Bronchus fibroblast of lung (primary cell): ENCODE measurements at places on chromosomes 1 and 21. TPM values are rescaled to one million over a fixed set of nuclear protein-coding genes. Genes with fewer than 3 reads are reported as not detected.

Gene UBIAD1
- total RNA-seq: 11.6 TPM in 2 replicates

Gene RGS8
- not detected in 2 replicates for total RNA-seq

Gene RPTN
- not detected in 2 replicates for total RNA-seq

Gene ASCL5
- under 0.01 TPM in 1 of 2 replicates, not detected in the other for total RNA-seq

Gene LCE1C
- not detected in 2 replicates for total RNA-seq

Gene HTR6
- not detected in 2 replicates for total RNA-seq

Gene SLAMF9
- total RNA-seq: not detected in 2 replicates

Gene ST6GALNAC3
- 1.5 and 3.6 TPM in 2 replicates for total RNA-seq

Gene SUSD4
- total RNA-seq: under 0.01 and 1.2 TPM in 2 replicates

Gene LYPLA2
- 53.7 and 57.2 TPM in 2 replicates for total RNA-seq

Gene LDLRAD1
- total RNA-seq: not detected in 2 replicates

Gene LENEP
- total RNA-seq: not detected in 2 replicates

Gene KIAA0040
- under 0.01 and 0.15 TPM in 2 replicates for total RNA-seq

Gene RHEX
- not detected in 2 replicates for total RNA-seq

Gene TAS1R1
- total RNA-seq: 0.15 and 0.17 TPM in 2 replicates

Gene DR1
- total RNA-seq: 34.0 and 37.8 TPM in 2 replicates

Gene TFF2
- total RNA-seq: not detected in 2 replicates

Gene TFF1
- not detected in 2 replicates for total RNA-seq

Gene PAPPA2
- total RNA-seq: 0.17 and 0.30 TPM in 2 replicates

Gene RHCE
- 0.15 and 0.50 TPM in 2 replicates for total RNA-seq

Gene GUCA2B
- total RNA-seq: not detected in 2 replicates

Gene CELA3B
- not detected in 2 replicates for total RNA-seq

Gene AKR1A1
- total RNA-seq: 132 and 144 TPM in 2 replicates

Gene CRB1
- total RNA-seq: 0.15 and 0.17 TPM in 2 replicates

Gene NFASC
- 0.15 and 1.2 TPM in 2 replicates for total RNA-seq

Gene HHAT
- total RNA-seq: 1.3 and 1.5 TPM in 2 replicates

Gene SPRR5
- total RNA-seq: not detected in 2 replicates

Gene GNB1
- 138 and 140 TPM in 2 replicates for total RNA-seq

Gene SPATA45
- not detected in 2 replicates for total RNA-seq

Gene USH2A
- total RNA-seq: under 0.01 TPM in 1 of 2 replicates, not detected in the other

Gene LGALS8
- total RNA-seq: 31.2 and 35.8 TPM in 2 replicates

Gene PDZK1IP1
- total RNA-seq: not detected in 2 replicates

Gene IGSF5
- total RNA-seq: not detected in 2 replicates

Gene CHODL
- 0.15 TPM in 1 of 2 replicates, not detected in the other for total RNA-seq

Gene KRTAP21-2
- total RNA-seq: not detected in 2 replicates

Gene DCST1
- not detected in 2 replicates for total RNA-seq

Gene CYP4X1
- under 0.01 TPM in 1 of 2 replicates, not detected in the other for total RNA-seq

Gene GPR52
- not detected in 2 replicates for total RNA-seq
